ENCODE measurements at places on chromosomes 12 and 14. TPM values are rescaled to one million over a fixed set of nuclear protein-coding genes. Genes with fewer than 3 reads are reported as not detected.

GRCh38 chr12:15776532-15776931, 12.7 kb downstream of the EPS8 start:
- no peak for DNase-seq

DNA sequence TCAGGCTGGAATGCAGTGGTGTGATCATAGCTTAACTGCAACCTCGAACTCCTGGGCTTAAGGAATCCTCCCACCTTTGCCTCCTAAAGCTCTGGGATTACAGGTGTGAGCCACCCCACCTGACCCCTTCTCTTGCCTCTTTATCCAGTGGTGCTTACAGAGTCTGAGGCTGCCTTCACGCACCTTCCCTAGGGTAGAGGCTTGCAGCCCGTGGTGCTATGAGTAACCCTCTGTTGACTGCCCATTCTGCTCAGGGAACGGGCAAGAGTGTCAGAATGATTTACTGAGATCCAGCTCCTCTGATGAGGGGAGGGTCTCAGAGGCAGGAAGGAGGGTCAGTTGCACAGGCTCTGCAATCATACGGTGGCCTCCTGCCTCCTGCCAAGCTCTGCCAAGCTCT, 125.1 kb upstream of the TBX3 start:
- DNase-seq: no peak

- no peak for DNase-seq
These were observed 5.4 kb downstream of the DDN start for GRCh38 chr12:48993787-48994186.

Gene MYL2
- not detected for total RNA-seq

- no peak for DNase-seq
These were observed 50.2 kb downstream of the MYF5 start for GRCh38 chr12:80766897-80767296.

Gene MEG3
- not detected for total RNA-seq

- DNase-seq: no peak
These were observed 1.3 kb downstream of the MRPS35 start for GRCh38 chr12:27711967-27712366.

DNA sequence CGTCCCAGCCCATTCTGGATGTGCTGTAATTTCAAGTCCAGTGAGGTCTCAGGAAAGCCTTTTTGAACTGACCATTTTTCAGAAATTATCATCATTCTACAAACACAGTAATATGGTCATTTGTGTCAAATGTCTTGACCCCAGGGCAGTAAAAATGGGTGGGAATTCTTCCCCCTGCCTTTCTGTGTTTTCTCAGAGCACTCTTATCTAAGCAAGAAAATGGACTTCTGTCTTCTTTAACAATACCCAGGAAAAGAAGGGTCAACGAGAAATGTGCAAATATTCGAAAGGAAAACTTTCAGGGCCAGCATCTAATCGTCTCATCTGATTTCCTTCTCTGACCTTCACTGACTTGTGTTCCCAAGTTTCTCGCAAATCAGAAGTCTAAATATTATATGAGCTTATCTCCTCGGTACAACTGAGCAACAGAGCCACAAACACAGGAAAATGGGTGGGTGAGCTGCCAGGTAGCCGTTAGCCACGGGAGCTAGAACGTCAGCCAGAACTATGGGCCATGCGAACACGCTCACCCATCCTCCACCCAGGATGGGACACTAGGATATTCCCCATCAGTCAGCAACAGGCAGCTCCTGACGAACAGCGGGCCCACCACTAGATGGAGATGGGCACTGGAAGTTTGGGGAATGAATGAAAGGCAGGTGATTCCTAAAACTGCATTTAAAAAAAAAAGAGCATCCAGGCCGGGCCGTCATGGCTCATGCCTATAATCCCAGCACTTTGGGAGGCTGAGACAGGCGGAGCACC, 57.1 kb downstream of the VWF start:
- no peak for DNase-seq

Gene RIPK3
- 39.2 TPM for total RNA-seq

DNA sequence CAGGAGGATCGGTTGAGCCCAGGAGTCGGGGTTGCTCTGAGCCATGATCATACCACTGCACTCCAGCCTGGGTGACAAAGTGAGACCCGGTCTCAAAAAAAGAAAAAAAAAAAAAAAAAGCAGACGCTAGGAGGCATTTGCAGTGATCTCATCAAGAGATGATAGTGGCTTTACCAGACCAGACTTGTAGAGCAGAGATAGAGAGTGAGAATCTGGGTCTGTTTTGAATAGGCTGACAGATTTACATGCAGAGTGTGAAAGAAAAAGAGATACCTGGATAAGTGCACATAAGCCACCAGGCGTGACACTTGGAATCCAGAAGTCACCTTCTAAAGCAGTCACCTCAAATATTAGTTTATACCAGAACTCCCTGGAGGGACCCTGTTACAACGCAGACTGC, 21.1 kb upstream of the FLRT2 start:
- DNase-seq: no peak

Gene CLEC1A
- total RNA-seq: not detected

GRCh38 chr12:7374423-7375144, 69.4 kb downstream of the CD163L1 start:
- DNase-seq: no peak

GRCh38 chr14:93126111-93126510, 10.4 kb upstream of the ITPK1 start:
- no peak for DNase-seq

Gene OAS2
- total RNA-seq: 51.9 TPM

All from activated B cell treated with CpG ODN at 0.5 μM for 24 hours (primary cell).